ENCODE measurements at places on chromosomes 1 and 21.

GRCh38 chr1:22612671-22613571, 23.5 kb upstream of the C1QA start:
- no peak for DNase-seq

DNA sequence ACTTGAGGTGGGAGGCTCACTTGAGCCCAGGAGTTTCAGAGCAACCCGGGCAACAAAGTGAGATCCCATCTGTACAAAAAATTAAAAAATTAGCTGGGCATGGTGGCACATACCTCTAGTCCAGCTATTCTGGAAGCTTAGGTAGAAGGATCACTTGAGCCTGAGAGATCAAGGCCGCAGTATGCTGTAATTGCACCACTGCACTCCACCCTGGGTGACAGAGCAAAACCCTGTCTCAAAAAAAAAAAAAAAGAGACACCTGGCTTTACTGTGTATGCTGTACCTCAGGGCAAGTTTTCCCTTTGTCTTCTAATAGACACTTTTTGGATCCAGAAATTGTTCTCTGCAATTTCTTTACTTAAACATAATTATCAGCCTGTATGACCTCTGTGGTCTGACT, 23.1 kb upstream of the RCC1 start:
- no peak for DNase-seq

GRCh38 chr1:157512036-157512969, 40.0 kb downstream of the FCRL5 start:
- no peak for DNase-seq

GRCh38 chr1:4689271-4689935, 35.0 kb downstream of the AJAP1 start:
- no peak for DNase-seq

DNA sequence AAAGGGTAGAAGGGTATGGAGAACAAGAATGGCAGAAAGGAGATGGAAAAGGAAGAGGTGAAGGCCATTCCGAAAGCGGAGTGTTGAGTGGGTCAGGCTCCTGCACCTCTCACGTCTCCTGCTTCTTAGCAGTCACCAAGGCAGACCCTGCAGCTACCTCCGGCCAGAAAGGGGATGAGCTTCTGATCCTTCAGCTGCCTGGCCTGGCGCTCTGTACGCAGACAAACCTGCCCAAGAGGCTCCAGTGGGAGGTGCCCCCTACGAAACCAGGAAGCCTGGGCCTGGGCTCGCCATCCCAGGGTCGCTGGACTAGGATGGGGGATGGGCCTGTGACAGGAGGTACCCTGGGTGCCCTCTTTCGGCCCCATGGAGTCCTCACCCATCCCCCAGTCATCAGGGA, 3.0 kb downstream of the GPR61 start:
- no peak for DNase-seq

- DNase-seq: no peak
Measured at GRCh38 chr1:53483656-53484055, 24.5 kb downstream of the DMRTB1 start.

- DNase-seq: no peak
Measured at GRCh38 chr1:29540801-29541357, 304.6 kb downstream of the PTPRU start.

GRCh38 chr1:147598621-147599361, 57.5 kb downstream of the BCL9 start:
- DNase-seq: peak; percentile 39

DNA sequence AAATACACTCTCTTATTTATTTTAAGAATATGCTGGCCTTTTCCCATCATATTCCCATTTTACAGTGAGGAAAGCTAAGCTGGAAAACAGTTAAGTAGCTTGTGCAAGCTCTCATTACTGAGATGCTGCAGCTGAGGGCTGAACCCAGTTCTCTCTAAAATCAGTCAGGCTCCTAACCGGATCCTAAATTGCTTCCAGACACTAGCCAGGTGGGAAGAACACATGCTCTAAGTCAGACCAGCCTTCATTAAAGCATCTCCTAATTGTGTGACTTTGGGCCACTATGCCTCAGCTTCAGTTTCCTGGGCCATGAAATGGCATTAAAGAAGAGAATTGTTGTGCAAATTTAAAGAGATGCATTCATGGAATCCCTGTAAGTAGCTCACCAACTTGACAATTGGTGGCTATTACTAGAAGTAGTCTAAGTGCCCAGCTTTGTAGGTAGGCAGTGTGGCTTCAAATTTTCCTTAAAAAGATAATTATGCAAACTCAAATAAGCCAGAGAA, 228.4 kb downstream of the DAB1 start:
- no peak for DNase-seq

DNA sequence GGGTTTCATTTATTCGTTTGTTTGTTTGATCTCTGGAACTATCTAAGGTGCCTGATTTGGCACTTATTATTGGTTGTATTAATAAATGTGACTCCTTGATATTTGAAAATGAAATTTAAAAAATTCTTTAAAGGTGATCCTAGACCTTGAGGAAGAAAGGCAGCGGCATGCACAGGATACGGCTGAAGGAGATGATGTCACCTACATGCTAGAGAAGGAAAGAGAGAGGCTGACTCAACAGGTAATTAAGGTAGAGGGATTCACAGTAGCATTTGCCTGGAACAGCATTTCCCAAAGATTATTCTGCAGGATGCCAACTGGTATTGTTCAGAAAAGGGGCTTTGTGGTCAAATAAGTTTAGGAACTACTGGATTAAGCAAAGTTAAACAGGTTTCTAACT, 54.4 kb upstream of the WNT2B start:
- no peak for DNase-seq

DNA sequence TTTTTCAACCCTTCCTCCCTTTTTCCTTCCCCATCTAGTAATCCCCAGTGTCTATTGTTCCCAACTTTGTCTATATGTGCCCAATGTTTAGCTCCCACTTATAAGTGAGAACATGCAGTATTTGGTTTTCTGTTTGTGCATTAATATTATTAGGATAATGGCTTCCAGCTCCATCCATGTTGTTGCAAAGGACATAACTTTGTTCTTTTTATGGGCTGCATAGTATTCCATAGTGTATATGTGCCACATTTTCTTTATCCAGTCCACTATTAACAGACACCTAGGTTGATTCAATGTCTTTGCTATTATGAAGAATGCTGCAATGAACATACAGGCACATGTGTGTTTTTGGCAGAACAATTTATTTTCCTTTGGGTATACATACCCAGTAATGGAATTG, 121.0 kb upstream of the C1orf105 start:
- no peak for DNase-seq

GRCh38 chr1:24795236-24795635, 50.0 kb downstream of the CLIC4 start:
- DNase-seq: peak; percentile 45

- no peak for DNase-seq
Measured at GRCh38 chr21:38243732-38244406, 12.9 kb upstream of the KCNJ15 start.

GRCh38 chr1:213511173-213511572, 460.1 kb downstream of the RPS6KC1 start:
- DNase-seq: no peak

DNA sequence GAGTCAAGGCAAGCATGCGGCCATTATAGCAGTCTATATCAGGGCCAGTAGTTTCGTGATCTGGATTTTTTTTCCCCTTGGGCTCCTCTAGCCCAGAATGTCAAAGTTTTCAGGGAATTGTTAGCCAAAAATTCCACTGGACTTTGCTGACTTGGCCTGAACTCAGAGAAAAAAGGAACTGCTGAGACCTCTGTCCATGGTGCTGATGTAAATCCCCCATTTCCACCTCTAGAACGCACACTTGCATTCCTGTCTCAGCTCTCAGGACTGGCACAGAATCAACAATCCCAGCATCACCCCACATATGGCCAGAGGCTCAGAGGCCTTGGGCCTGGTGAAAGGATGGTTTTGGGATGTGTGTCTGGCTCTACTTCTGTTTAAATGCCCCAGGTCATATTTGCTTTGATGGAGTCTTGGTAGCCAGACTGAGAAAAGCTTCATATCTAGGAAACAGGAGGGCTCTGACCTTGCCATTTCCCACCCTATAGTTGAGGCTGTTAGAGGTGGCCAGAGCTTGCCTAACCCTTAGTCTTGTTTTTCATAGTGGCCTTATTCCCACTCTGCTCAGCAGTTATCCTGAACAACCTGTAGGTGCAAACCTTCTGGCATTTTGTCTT, 16.9 kb upstream of the EFCAB14 start:
- peak; percentile 54 for DNase-seq

DNA sequence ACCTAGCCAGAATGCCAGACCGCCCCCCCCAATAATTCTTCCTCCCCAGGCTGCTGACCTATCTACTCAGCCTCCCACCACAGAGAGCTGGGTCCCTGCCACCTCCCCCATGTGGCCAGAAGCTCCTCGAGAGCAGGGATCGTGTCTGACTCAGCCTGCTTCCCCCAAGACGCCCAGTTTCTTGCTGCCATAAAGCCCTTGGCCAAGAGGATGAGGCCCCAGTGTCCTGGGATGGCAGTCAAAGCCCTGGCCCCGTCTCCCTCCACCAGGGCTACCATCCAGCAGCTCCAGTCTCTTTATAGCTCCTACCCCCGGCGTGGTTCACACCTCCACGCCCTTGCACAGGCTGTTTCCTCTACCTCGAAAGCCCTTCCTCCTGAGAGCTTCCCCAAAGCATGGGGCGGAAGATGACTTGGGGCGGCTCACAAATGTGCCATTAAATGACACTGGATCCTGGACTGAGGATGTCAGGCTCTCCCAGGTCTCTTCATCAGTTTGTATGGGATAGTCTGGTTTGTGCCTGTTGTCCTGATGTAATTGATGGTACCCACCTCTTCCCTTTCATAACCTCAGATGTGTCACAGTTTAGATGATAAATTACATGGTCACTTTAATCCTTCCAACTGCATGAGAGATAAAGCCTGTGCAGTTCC, 13.2 kb downstream of the ADGRB2 start:
- peak; percentile 88 for DNase-seq

DNA sequence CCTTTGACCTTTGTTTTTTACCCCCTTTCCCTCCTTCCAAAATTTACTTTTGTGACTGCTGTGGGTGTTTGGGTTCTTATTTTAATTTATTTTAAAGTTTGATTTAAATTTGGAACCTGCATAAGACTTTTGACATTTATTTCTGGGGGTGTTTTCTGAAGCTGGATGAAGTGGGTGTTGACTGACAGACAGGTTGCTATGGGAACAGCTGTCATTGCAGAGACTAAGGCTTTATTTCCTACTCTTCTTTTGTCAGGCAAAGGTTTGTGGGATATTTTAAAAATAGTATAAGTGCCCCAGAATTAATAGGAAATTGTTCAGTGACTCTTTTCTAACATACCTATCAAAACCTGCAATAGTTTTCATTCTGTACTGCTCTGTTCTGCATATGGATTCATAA, 290.8 kb upstream of the ESRRG start:
- DNase-seq: no peak

GRCh38 chr1:57638239-57638638, 214.4 kb upstream of the DAB1 start:
- DNase-seq: no peak

DNA sequence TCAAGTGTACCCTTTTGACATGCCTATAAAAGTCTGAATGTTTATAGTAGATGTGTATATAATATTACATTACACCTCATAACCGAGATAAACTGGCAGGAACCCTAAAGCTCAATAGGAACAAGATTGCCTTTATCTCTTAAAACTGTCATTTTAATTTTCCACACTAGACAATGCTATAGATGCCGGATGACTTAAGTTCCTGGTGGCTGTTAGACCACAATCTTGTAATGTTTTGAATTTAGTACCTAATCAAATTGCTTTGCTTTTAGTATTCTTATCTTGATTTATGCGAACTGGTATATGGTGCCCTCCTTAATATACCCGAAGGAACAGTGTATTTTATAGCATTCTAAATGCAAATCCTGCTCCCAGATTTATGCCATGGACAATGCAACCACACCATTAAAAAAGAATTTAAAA, 1397.0 kb upstream of the ADGRL4 start:
- no peak for DNase-seq

- DNase-seq: peak; percentile 35
Measured at GRCh38 chr1:214458541-214458940, 92.9 kb downstream of the PTPN14 start.

- DNase-seq: no peak
Measured at GRCh38 chr1:54989968-54990810, 8.5 kb upstream of the BSND start.

DNA sequence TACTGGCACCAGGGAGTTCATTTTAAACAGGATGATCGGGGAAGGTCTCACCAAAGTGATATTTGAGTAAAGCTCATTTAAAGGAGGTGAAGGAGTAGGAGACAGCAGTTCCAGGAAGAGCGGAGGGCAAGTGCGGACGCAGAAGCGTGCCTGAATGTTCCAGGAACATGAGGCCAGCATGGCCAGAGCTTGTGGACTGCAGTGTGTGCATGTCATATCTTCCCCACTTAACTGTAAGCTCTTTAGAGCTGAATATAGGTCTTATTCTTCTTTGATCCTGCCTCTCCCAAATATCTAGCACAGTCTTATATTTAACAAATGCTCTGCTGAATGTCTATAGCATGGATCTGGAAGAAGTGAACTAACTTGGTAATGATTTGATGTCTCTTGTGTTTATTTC, 639.3 kb downstream of the SMYD3 start:
- DNase-seq: no peak

DNA sequence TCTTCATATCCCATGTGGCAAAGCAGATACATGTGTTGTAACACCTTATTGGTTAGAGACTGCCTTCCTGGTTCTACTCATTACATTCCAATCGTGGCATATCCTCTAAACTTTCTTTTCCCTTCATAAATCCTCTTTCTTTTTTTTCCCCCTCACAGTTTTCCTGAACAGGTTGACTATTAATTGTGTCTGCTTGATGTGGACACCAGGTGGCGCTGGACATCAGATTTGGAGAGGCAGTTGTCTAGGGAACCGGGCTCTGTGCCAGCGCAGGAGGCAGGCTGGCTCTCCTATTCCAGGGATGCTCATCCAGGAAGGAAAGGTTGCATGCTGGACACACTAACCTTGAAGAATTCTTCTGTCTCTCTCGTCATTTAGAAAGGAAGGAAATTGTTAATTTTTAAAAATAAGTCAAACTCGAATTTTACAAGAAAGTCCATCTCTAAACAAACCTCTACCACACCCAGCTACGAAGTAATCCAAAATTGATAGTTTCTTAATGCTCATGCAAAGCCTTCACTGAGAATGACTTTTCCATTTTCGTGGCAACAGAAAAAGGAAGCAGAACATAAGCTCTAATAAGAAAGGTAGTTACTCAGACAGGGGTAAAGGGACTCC, 59.4 kb upstream of the ASB17 start:
- peak; percentile 88 for DNase-seq

GRCh38 chr1:118366286-118366685, 181.3 kb upstream of the SPAG17 start:
- DNase-seq: peak; percentile 0

- DNase-seq: peak; percentile 81
Measured at GRCh38 chr1:67732750-67733151, 47.8 kb downstream of the GADD45A start.

GRCh38 chr1:227357927-227358302, 39.6 kb upstream of the CDC42BPA start:
- no peak for DNase-seq

DNA sequence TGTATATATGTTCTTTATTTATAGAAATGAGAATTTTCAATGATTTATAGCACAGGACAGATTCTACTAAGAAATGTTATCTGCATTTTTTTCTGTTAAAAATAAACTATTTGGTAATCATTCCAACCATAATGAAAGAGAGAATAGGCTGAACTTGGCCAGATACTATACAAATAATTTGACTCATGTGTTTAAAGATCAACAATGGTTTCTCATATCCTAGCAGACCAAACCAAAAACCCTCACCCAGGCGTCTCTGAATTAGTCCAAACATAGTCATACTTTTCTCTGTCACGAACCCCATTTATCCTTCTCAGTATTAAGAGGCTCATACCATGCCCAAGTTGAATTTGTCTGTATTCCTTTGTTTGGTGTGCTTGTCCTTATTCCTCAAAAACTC, 40.3 kb downstream of the RPE65 start:
- peak; percentile 69 for DNase-seq

All from fibroblast of lung (primary cell).